ENCODE measurements at places on chromosomes 7 and 10.

GRCh38 chr7:47346377-47346914 lies 235.5 kb downstream of the TNS3 start:
- no peak for DNase-seq

GRCh38 chr10:115801992-115802391 lies 471.0 kb downstream of the GFRA1 start:
- no peak for DNase-seq

GRCh38 chr10:110479710-110480109 lies 18.0 kb upstream of the DUSP5 start:
- no peak for DNase-seq

- DNase-seq, result no peak
These were observed 655.9 kb upstream of the IGFBP3 start for GRCh38 chr7:46576950-46577349.

GRCh38 chr10:103794996-103795395 lies 60.4 kb downstream of the SH3PXD2A start:
- no peak for DNase-seq

DNA sequence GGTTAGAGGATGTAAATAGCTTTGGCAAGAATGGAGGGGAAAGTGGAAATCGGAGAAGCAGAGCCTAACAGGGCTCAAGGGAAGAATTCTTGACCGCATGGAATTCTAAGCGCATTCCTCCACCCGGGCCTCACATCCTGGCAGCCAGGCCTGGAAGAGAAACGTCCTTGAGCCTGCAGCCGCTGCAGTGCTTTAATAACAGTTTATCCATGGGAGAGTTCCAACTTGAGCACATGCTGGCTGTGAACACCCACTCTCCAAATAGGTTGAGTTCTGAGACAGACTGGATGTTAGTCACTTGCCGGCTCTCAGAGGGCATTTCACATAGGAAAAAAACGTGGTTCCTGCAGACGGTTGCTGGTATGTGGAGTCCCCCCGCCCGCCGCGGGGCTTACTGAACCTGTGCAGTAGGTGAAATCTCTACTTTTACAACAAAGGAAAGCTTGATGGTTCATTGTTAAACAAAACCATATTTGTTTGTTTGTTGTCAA lies 61.4 kb upstream of the STEAP1B start:
- DNase-seq, result no peak

DNA sequence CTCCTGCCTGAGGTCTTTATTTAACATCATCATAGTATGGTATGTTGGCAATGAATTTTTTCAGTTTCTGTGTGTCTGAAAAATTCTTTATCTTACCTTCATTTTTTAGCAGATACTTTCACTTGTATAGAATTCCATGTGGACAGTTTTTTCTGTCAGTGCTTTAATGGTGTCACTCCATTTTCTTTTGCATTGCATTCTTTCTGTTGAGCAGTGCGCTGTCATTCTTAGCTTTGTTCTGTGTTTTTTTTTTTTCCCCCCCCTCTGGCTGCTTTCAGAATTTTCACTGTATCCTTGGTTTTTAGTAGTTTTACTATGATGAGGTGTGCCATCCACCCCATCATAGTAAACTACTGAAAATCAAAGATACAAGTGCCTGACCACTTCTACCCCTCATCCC lies 120.7 kb downstream of the LRMDA start:
- DNase-seq, result no peak

GRCh38 chr7:70408477-70408876 lies 723.5 kb upstream of the GALNT17 start:
- DNase-seq, result no peak

- no peak for DNase-seq
These were observed 103.9 kb downstream of the IDE start for GRCh38 chr10:92470026-92470425.

DNA sequence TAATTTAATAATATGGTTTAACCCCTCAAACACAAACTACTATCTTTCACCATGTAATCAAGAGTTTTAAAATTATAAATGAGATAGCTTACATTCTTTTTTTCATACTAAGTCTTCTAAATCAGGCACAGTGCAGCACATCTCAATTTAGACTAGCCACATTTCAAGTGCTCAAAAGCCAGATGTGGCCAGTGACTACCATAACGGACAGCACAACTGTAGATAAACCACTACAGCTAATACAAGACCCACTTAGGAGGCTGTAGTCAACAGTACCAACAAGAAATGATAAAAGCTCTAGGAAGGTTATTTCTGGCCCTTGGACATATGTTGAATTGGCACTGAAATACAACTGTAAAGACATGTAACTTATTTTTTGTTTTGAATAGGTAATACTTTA lies 65.3 kb downstream of the JAZF1 start:
- DNase-seq, result no peak

DNA sequence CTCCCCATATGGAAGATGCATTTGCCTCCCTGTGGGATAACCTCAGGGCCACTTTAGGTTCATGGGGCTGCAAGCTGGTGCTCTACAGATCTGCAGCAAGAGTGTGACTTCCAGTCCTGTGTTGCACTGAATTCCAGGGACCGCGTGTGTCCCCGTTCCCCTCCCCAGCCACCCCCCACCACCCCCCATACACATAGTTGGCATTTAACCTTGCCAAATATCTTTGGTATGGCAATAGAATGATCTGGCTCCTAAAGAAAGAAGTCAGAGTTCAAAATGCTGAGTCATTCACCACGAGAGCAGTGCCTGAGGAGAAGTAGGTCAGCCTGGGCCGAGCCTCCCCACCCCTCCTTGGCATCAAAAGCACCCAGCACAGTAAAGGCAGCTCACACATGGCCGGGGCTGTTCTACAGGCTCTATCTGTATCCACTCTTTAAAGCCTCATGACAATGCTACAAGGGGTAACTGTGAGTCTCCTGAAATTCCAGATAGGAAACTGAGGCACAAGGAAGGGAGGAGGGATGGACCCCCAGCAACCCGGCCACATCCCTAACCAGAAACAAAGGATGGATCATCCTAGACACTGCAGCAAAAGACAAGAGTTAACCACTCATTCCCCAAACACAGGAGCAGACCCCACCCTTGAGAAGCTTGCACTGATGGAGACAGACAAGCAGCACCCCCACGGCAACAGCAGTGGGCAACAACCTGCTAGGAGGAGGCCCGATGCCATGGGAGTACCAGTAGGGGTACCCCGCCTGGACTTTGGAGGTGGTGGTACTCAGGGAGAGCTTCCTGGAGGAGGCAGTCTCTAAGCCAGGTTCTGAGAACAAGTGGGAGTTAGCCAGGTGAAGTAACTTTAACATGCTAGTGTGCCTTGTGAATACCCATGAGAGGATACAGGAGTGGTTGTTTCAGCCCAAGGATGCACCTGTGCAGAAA lies 70.3 kb upstream of the NANOS1 start:
- DNase-seq, result peak; percentile 12

All from activated CD8-positive, alpha-beta T cell treated with anti-CD3 and anti-CD28 coated beads for 36 hours (primary cell).